ENCODE measurements at places on chromosomes 2 and 18.

- DNase-seq: peak; percentile 60
Observed at GRCh38 chr2:220198896-220199295, 571.5 kb downstream of the SLC4A3 start.

GRCh38 chr2:193505620-193506019 is 1310.9 kb upstream of the TMEFF2 start:
- no peak for DNase-seq

- DNase-seq: peak; percentile 24
Observed at GRCh38 chr2:173705656-173706055, 259.5 kb downstream of the SP3 start.

DNA sequence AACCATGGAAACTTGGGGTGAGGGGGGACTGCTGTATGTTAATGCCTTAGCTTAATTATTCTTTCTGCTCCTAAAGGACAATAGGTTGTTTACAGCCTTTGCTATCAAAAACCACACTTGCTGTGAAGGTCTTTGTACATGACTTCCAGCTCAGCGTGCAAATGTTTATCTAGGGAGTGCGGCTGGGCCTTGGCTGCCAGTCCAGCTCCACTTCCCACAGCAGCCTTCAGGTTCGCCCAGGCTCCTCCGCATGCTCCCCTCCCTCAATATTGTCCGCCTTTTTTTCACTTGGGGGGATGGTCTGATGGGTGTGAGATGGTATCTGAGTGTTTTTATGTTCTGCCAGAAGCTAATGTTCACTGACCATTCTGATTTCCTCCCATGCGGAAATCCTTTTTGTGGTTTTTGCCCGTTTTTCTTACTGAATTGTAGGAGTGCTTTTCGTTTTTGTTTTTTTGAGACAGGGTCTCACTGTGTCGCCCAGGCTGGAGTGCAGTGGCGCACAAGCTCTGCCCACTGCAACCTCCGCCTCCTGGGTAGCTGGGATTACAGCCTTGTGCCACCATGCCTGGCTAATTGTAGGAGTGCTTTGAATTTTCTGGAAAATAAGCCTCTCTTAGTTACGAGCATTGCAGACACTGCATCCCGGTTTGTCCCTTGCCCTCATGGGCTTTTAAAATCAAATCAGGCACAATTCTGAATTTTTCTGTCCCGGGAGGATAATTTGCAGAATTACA is 28.8 kb downstream of the SH3BP4 start:
- DNase-seq: no peak

DNA sequence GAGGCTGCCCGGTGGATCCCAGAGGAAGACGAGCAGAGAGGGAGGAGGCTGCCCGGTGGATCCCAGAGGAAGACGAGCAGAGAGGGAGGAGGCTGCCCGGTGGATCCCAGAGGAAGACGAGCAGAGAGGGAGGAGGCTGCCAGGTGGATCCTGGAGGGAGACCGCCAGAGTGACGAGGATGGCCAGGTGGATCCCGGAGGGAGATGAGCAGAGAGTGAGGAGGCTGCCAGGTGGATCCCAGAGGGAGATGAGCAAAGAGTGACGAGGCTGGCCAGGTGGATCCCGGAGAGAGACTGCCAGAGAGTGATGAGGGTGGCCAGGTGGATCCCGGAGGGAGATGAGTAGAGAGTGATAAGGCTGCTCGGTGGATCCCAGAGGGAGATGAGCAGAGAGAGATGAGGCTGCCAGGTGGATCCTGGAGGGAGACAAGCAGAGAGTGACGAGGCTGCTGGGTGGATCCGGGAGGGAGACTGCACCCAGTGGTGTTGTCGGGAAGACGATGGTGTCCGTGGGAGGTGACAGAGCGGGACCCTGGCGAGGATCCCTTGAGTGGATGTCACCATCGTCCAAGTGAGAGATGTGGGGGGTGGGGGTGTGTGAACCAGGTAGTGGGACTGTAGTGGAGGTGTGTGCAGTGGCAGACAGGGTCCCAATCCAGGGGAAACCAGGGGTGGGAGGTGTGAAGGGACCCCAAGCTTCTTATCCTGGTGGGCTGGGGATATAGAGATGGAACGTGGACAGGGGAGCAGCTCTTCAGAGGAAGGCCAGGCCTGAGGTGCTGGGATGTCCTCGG is 22.3 kb downstream of the DCDC2C start:
- DNase-seq: peak; percentile 55

GRCh38 chr2:72291059-72291458 is 143.4 kb upstream of the CYP26B1 start:
- no peak for DNase-seq

DNA sequence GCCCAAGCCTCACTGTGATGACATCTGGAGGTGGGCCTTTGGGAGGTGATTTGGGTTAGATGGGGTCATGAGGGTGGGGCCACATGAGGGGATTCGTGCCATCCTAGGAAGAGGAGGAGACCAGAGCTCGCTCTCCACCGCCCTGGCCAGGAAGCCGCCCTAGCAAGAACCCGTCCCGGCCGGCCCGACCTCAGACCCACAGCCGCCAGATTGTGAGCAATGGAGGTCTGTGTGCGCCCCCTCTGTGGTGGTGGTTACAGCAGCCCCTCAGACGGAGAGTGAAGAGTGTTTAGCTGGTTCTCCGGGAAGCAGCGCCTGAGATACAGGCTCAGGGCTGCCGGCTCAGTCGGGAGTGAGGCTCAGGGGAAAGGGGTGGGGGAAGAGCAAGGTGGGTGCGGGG is 83.3 kb downstream of the RTP5 start:
- no peak for DNase-seq

- no peak for DNase-seq
Observed at GRCh38 chr2:60872510-60872928, 8.9 kb upstream of the REL start.

DNA sequence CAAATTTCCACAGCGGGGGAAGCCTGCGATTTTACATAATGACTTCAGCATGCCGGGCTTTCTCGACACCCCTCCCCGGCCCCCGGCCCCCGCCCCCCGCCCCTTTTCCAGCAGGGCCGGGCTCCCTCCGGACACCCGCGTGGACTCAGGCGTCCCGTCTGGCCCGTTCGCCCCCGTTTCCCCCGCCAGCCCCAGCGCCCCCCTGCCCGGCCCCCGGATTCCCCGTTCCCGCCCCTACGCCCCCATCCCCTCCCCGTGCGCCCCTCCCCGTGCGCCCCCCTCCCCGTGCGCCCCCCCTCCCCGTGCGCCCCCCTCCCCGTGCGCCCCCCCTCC is 456 bp upstream of the NFATC1 start:
- DNase-seq: no peak

DNA sequence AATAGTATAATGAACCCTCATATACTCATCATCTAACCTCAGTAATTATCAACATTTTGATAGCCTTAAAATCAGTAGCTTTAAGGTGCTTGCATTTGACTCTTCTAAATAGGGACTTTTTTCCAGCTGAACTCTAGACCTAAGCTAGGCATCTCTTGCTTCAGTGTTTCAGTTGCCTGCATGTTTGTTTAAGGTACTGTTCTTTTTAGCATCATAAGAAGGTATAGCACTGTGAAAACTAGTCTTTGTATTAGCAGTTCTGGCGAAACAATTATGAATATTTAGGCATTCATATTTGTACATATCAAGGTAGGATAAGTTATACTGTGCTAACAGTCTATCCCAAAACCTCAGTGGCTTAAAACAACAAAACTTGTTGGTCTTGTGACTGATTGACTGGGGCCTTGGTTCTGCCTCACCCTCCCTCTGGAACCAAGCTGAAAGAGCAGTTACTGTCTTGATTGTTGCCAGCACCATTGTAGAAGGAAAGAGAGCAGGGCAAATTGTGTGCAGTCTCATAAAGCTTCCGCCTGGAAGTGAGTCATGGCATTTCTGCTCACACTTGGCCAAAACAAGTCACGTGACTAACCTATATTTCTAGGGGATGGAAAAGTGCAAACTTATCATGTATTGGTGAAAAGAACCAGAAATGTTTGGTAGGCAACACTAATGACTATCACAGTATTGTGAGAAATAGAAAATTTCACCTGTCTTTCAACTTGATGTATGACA is 24.3 kb downstream of the GALNT1 start:
- no peak for DNase-seq

DNA sequence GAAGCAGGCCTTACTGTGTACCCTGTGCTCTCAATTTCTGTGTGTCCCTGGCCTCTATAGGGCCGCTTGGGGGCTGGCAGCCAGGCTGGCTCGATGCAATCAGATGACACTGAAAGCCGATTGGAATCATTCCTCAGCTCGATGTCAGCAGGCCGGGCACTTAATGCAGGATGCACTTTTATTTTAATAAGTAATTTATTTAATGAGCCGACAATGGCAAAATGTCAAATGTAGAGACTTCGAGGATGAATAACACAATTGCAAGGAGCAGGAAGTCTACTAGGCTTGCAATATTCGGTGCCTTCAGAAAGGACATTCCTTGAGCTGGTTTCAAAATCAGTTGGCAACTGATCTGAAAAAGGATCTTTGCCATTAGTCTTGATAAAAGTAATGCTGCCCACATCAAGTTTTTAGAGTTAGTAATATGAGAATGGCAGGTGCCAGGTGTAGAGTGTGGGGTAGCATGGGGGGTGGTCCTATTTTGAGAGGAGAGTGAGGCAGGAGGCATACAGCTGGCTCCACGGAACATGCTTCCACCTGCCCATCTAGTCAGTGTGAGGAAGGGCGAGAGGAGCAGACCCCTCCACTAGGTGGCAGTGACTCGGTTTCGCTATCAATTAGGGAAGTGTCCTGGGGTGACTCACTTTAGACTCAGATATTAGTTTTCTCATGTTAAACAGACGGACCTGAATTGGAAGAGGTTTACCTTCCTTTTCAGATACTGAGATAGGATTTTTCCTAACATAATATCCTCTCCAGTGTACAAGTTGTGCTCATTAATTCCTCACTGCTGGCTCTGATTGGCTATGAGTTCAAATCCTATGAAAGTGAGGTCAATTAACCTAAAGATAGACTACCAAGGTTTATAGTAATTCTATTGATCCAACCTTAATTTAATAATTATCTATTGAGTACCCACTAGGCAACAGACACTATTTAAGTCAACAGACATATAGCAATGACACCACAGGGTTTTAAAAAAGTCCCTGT is 80.9 kb downstream of the NABP1 start:
- peak; percentile 86 for DNase-seq

GRCh38 chr2:46521215-46521683 is 41.9 kb downstream of the TMEM247 start:
- DNase-seq: peak; percentile 84

- DNase-seq: peak; percentile 76
Observed at GRCh38 chr18:48975817-48976649, 25.3 kb upstream of the SMAD7 start.

- DNase-seq: no peak
Observed at GRCh38 chr2:43111788-43112554, 114.4 kb downstream of the ZFP36L2 start.

DNA sequence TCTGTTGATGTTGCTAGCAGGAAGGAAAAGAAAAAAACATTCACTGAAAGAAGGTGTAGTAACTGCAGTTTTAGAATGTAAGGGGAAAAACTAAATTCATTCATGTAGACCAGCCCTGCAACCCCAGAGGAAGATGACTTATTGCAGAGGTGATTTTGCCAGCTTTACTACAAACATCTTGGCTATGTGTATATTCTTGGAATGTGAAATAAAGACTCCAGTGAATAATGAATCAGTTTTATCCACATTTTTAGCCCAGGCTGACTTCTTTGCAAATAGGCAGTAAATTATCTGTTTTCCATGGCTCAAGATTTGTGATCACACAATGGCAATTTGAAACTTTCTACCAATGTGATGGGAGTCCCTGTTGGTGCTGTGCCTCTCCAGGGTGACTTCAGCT is 206.1 kb upstream of the SETBP1 start:
- DNase-seq: no peak

DNA sequence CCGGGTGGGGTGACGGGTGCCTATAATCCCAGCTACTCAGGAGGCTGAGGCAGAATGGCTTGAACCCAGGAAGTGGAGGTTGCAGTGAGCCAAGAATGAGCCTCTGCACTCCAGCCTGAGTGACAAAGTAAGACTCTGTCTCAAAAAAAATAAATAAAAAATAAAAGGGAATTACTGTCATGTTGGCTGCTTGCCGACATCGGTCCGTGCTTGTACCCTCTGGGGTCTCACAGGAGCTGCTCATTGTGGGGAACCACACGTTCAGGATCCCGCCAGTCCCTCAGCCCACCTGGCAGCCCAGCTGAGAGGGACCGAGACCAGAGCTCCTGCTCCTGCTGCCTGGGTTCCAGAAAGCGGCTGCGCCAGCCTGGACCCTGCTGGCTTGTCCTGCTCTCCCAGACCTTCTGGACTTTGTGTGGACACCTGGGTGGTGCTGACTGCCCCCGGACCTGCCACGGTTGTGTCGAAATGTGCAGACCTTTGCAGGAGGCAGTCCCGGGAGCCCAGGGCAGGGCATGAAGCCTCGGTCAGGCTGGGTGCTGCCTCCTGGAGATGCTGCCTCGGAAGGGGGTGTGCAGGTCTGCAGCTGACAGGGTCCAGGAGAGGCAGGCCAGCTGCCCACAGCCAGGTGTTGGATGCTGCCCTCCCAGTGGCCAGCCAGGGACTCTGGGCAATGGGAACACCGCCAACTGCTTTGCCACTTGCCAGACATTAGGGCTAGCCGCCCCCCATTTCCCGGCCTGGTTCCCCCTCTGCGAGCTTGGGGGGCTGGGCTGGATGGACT is 16.4 kb downstream of the KLF11 start:
- no peak for DNase-seq

DNA sequence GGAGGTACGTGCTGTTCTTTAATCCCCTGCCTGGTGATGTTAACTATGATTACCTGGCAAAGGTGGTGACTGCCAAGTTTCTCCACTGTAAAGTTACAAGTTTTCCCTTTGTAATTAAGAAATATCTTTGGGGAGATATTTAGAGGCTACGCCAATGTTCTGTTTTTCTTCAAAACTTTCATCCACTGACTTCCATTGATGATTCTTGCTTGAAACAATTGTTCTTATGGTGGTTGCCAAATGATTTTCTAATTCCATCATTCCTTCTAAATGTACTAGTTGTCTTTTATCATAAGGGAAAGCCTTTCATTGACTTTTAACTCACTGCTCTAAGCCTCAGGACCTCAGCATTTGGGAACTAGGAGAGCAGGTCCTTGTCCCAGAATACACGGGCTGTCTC is 205.5 kb downstream of the SMAD7 start:
- no peak for DNase-seq

DNA sequence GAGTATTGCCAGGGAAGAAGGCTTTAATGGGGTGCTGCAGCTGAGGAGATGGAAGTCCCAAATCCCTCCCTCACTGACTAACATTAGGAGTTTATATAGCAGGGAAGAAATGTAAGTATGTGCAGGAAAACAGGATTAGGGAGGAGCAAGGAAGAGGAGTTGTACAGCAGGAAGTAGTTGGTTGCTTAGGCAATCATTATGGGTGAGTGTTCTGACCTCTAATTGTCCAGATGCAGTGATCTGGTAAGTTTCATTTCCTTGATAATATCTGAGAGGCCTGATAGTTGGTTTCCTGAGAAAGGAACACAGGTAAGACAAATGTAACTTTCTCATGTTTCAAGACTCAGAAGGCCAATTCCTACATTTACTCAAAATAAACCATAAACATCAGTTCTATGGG is 331.9 kb upstream of the GULP1 start:
- DNase-seq: no peak

DNA sequence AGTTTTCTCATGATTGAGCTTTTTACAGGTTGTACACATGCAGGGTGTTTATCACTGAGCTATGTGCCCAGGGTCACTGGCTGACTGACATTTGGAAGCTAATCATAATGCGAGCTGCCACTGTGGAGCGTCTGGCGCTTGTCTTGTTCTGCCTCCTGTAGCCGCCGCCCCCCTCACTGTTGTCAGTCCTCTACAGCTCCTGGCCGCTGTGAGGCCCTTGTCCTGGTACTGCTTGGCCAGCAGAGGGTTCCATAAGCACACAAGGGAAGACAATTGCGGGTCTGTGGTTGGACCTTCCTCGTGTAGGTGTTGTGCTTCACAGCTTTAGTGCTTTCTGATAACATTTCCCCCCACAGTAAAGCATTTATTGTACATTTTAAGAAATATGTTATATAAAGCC is 105.6 kb upstream of the LDLRAD4 start:
- no peak for DNase-seq

- DNase-seq: no peak
Observed at GRCh38 chr18:39051013-39051412, 1485.4 kb upstream of the CELF4 start.

Data from NCI-H2171 treated with DMSO at 0.1 percent for 48 hours (cell line).